Foreskin melanocyte (primary cell): ENCODE measurements at places on chromosomes 3 and 15.

DNA sequence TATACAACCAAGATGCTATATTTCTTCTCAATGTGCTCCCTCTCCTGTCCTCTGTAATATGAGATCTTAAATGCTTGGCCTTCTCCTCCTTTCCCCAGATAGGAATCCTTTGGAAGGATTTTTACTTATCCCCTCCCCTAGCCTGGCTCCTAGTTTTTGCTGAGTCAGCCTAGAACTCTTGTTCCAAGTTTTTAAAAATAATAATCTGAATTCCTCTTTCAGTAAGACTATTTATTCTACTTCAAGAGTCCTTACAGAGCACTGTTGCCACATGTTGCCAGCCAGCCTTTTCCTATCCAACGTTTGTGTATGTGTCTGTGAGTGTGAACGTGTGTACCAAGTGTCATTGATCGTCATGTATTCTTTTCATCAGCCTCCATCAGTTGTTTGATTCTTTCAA lies 11.0 kb upstream of the KCNMB2 start:
- DNase-seq = no peak

DNA sequence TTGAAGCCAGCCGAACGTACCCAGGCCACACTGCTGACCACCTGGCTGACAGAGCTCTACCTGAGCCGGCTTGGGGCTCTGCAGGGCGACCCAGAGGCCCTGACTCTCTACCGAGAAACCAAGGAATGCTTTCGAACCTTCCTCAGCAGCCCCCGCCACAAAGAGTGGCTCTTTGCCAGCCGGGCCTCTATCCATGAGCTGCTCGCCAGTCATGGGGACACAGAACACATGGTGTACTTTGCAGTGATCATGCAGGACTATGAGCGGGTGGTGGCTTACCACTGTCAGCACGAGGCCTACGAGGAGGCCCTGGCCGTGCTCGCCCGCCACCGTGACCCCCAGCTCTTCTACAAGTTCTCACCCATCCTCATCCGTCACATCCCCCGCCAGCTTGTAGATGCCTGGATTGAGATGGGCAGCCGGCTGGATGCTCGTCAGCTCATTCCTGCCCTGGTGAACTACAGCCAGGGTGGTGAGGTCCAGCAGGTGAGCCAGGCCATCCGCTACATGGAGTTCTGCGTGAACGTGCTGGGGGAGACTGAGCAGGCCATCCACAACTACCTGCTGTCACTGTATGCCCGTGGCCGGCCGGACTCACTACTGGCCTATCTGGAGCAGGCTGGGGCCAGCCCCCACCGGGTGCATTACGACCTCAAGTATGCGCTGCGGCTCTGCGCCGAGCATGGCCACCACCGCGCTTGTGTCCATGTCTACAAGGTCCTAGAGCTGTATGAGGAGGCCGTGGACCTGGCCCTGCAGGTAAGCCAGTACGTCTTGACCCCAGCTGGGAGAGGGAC lies 6.2 kb downstream of the VPS18 start:
- no peak for DNase-seq

- no peak for DNase-seq
These were observed 14.8 kb upstream of the SH3BP5 start for GRCh38 chr3:15347063-15347736.

- no peak for DNase-seq
These were observed 430.3 kb downstream of the NTRK3 start for GRCh38 chr15:87826119-87826747.

GRCh38 chr3:94301366-94301765 lies 238.5 kb downstream of the NSUN3 start:
- DNase-seq = no peak

DNA sequence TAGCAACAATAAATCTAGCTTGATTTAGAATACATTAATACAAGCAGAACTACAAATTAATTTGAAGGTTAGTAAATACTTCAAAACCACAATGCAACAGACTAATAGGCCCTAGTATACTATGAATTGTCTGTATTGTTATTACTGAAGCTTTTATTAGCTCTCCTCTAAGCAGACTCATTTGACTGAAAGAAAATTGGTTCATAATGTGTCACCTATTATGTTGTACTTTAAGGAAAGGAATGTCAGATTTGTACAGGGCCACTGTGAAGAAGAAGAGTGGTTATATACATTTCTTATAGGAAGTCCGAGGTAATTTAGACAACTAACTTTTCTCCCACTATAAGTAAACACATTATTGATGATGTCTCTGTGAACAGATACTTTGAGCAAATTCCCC lies 954.5 kb downstream of the ZPLD1 start:
- DNase-seq = no peak

- DNase-seq = no peak
These were observed 157.0 kb downstream of the CHST2 start for GRCh38 chr3:143276592-143276991.

- DNase-seq = no peak
These were observed 16.7 kb downstream of the MAPKBP1 start for GRCh38 chr15:41790756-41791546.

DNA sequence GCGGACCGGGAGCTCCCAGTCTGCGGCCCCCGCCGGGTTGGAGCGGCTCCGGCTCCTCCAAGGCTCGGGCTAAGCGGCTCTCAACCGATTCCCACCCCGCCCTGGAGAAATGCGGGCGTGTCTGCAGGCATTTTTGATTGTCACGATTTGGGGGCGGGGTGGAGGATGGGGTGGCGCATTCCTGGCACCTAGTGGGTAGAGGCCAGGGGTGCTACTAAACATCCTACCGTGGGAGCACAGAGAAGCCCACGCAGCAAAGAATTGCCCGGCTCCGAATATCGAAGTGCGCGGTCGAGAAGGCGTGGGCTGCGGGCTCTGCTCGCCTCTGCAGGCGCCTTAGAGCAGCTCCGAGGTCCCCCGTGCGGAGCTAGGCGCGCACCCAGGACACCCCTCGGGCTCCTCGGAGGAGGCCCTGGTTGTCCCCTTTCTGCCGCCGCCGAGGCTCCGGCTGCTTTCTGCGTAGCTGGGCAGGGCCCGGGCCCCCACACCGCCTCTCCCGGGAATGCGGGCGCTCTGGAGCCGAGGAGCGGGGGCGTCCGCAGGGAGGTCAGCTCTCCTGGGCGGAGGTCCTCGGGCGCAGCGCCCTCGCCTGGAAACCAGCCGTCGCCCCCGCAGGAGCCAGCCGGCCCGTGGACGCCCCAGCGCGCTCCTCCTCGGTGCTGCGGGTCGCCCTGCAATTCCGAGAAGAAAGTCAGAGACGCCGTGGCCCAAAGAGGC lies 16.5 kb upstream of the LAMP3 start:
- no peak for DNase-seq
